ENCODE measurements at places on chromosomes 6 and 20. TPM values are rescaled to one million over a fixed set of nuclear protein-coding genes. Genes with fewer than 3 reads are reported as not detected.

DNA sequence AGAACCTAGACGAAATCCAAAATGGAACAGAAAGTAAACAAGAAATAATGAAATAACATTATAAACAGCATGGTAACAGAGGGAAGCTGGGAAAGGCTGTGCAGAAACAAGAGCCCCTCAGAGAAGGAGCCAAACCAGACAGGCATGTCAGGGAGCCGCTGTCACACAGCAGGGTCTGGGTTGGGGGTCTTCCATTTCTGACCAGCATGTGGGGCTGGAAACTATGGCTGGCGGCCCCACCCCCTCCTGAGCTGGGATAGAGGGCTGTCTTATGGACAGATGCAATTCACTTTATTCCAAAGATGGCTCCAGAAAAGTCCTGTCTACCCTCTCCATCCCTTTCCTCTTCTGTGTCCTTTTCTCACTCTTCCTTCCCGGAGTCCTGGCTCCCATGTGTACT lies 27.3 kb downstream of the C6orf89 start:
- DNase-seq, result no peak
- H3K4me3 ChIP-seq, result no peak overlapping the region
- H3K27me3 ChIP-seq, result no peaks in the 10 kb centered on the region

The QRSL1 gene
- 11.9 TPM for polyA plus RNA-seq

- H3K27ac ChIP-seq, result no peak overlapping the region
- no peaks in the 10 kb centered on the region for H3K4me1 ChIP-seq
- H3K4me3 ChIP-seq, result no peak overlapping the region
- no peak for DNase-seq
- H3K27me3 ChIP-seq, result no peaks in the 10 kb centered on the region
Observed at GRCh38 chr6:160337991-160338390, 10.2 kb upstream of the SLC22A3 start.

GRCh38 chr6:3231247-3232016 lies 4.0 kb upstream of the TUBB2B start:
- no peak overlapping the region for H3K27ac ChIP-seq
- H3K36me3 ChIP-seq, result no peaks in the 10 kb centered on the region
- H3K4me1 ChIP-seq, result peaks cover 38% of the 10 kb centered on the region
- peak; percentile 20 for DNase-seq
- H3K4me3 ChIP-seq, result peak overlapping the region; percentile 38
- peaks cover 49% of the 10 kb centered on the region for H3K27me3 ChIP-seq

The EBF4 gene
- 0.33 TPM for polyA plus RNA-seq

- no peak for DNase-seq
- H3K4me3 ChIP-seq, result no peak overlapping the region
- H3K27me3 ChIP-seq, result no peaks in the 10 kb centered on the region
Observed at GRCh38 chr6:157925771-157926170, 55.9 kb upstream of the SYNJ2 start.

GRCh38 chr20:63083831-63084562 lies 77.2 kb upstream of the BHLHE23 start:
- no peaks in the 10 kb centered on the region for H3K36me3 ChIP-seq
- no peak overlapping the region for H3K4me3 ChIP-seq
- no peak for DNase-seq
- no peak overlapping the region for H3K27ac ChIP-seq
- no peaks in the 10 kb centered on the region for H3K4me1 ChIP-seq
- no peaks in the 10 kb centered on the region for H3K27me3 ChIP-seq

DNA sequence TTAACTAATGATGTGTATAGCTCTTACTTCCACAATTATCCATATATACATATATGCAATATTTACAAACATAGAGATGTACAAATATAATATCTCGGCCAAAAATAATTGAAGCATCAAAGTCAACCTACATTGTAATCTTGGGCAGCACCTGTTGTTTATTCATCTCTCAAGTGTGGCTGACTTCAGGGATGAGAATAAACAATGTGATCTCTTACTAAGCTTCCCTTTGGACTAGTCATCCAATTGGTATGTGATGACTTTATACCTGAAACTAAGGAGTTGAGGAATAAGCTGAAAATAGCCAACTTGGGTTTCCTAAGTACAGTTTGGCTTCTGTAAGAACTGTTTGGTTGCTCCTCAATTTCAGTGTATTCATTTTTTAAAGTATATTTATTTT lies 256.6 kb downstream of the KHDC1L start:
- H3K36me3 ChIP-seq, result no peaks in the 10 kb centered on the region
- no peaks in the 10 kb centered on the region for H3K27me3 ChIP-seq
- DNase-seq, result no peak
- H3K27ac ChIP-seq, result no peak overlapping the region
- no peak overlapping the region for H3K4me3 ChIP-seq

DNA sequence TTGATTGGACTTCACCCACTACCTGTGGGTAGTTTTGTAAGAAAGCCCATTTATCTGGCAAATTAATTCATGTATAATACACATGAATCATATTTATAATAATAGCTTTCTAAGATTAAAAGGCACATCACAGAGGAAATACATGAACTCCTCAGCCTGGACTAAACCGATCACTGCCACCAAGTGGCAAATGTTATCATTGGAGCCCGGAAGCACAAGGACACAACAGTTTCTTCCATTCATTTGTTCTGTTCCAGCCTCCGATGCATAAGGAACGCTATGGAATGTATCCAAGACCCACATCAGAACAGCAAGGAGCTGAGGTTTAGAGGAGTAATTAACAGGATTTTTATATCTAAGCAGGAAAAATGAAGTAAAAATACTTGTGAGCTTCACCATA lies 13.9 kb upstream of the IPCEF1 start:
- peak; percentile 34 for DNase-seq
- H3K27ac ChIP-seq, result no peak overlapping the region
- no peak overlapping the region for H3K4me3 ChIP-seq

The JPH2 gene
- not detected for polyA plus RNA-seq

The DPPA5 gene
- not detected for polyA plus RNA-seq

DNA sequence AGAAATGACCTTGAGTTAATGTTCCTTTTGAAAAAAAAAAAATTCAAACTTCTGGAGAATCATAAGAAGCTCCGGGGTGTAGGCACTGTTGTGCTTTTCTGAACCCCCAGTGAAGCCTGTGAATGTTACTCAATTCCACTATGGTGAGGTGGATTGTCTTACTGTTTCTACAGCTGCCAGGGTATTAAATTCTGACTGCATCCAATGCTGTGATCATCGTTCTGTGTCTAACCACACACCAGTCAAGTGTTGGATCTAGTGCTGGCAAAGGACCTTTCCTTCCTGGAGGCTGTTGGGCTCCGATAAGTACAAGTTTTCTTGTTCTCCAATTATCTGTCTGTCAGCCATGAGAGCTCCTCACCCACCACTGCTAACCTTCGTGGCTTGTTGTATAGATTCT lies 162.0 kb upstream of the EPHA7 start:
- no peak for DNase-seq
- no peak overlapping the region for H3K27ac ChIP-seq
- no peak overlapping the region for H3K4me3 ChIP-seq
- H3K27me3 ChIP-seq, result no peaks in the 10 kb centered on the region

DNA sequence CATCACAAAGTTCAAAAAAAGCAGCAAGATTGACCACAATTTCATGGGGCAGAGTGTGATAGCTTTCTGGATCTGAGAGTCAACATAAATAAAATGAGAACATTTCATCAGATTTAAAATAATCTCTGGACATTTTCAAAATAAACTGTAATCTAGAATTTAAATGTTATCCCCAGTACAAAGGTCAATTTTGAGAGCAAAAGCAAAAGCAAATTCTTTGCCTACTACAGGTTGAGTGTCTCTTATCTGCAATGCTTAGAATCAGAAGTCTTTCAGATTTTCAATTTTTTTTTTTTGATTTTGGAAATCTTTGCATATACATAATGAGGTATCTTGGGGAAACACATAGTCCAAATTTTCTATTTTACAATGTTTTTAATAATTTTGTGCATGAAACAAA lies 67.6 kb upstream of the LYRM2 start:
- H3K4me1 ChIP-seq, result no peaks in the 10 kb centered on the region
- no peak overlapping the region for H3K27ac ChIP-seq
- no peak for DNase-seq
- no peak overlapping the region for H3K4me3 ChIP-seq
- peaks cover 7% of the 10 kb centered on the region for H3K36me3 ChIP-seq

- H3K27me3 ChIP-seq, result no peaks in the 10 kb centered on the region
- no peak for DNase-seq
- H3K27ac ChIP-seq, result no peak overlapping the region
- peaks cover 11% of the 10 kb centered on the region for H3K36me3 ChIP-seq
Observed at GRCh38 chr20:46058599-46059281, 29.7 kb downstream of the SLC12A5 start.

The PRSS35 gene
- not detected for polyA plus RNA-seq

GRCh38 chr6:104908888-104909525 lies 47.9 kb upstream of the LIN28B start:
- H3K4me1 ChIP-seq, result no peaks in the 10 kb centered on the region
- H3K27ac ChIP-seq, result no peak overlapping the region
- no peaks in the 10 kb centered on the region for H3K27me3 ChIP-seq
- no peaks in the 10 kb centered on the region for H3K36me3 ChIP-seq

The SLC22A16 gene
- not detected for polyA plus RNA-seq

DNA sequence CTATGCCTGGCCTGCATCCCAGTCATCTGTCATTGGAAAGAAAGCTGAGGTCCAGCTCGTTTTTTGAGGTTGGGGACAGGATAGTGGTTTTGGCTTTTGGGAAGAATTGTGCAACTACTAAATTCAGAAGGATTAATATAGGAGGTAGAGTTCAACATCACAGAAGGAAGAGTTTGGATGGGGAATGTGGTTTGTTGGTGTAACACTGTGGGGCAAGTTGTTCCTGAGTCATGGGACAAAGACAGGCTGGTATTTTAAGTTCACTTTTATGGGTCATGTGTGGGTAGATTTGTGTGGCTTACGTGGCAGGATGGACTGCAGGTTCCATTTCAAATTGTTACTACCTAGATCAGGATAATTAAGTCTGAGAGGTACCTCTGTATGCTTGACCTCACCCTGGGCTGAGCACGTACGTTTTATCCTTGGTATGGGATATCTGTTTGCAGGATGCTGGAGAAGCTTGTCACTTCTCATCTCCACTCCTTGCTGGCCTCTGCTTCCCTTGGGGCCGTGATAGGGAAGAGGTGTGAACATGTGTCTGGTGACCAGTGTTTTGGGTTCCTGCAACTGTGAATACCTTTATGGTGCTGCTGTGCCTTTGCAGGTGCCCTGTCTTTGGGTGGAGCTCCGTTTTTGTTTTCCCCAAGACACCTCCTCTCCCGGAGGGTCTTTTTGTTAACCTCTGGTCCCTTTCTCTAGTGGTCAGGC lies 177.6 kb downstream of the JARID2 start:
- no peak for DNase-seq
- no peak overlapping the region for H3K27ac ChIP-seq
- peaks cover 50% of the 10 kb centered on the region for H3K4me1 ChIP-seq
- H3K27me3 ChIP-seq, result no peaks in the 10 kb centered on the region

Measured in naive thymus-derived CD4-positive, alpha-beta T cell (primary cell).